ENCODE measurements at places on chromosomes 13 and 19. TPM values are rescaled to one million over a fixed set of nuclear protein-coding genes. Genes with fewer than 3 reads are reported as not detected.

Gene ZSCAN4
- total RNA-seq = not detected

Gene PRTN3
- not detected for total RNA-seq

Gene NEK3
- total RNA-seq = 7.4 TPM

Gene SELENOW
- 153 TPM for total RNA-seq

Gene IL17D
- total RNA-seq = 1.5 TPM

Gene GNA15
- total RNA-seq = not detected

Gene PTPRS
- total RNA-seq = 78.8 TPM

Gene TMEM59L
- total RNA-seq = under 0.01 TPM

Gene DACH1
- not detected for total RNA-seq

Gene TLE6
- total RNA-seq = 0.73 TPM

Gene OR4F17
- not detected for total RNA-seq

Gene ZMYM2
- 36.7 TPM for total RNA-seq

Gene ZNF208
- total RNA-seq = 1.5 TPM

Gene ZNF677
- 12.5 TPM for total RNA-seq

Gene CGB8
- not detected for total RNA-seq
